ENCODE measurements at places on chromosomes 16 and 17.

- no peak for DNase-seq
Observed at GRCh38 chr17:55825213-55825612, 74.4 kb downstream of the PCTP start.

GRCh38 chr17:50139950-50140885, 10.3 kb upstream of the SAMD14 start:
- DNase-seq = no peak

DNA sequence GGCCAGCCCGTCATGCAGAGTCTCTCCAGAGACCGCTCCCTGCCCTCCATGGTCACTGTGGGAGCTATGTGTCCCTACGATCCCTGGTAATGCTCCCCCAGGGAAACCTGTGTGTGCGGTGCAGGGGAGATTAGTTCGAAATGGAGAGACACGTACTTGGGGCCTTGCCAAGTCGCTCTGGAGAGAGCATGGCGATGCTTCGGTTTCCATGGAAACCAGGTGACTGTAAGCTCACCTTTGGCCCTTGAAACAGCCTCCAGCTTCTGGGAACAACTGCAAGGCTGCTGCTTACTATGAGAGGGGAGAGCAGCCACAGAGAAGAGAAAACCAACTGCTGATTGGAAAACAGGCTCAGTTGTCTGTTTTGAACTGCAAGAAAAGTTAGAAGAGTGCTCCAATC, 879.7 kb upstream of the EEF2KMT start:
- no peak for DNase-seq

DNA sequence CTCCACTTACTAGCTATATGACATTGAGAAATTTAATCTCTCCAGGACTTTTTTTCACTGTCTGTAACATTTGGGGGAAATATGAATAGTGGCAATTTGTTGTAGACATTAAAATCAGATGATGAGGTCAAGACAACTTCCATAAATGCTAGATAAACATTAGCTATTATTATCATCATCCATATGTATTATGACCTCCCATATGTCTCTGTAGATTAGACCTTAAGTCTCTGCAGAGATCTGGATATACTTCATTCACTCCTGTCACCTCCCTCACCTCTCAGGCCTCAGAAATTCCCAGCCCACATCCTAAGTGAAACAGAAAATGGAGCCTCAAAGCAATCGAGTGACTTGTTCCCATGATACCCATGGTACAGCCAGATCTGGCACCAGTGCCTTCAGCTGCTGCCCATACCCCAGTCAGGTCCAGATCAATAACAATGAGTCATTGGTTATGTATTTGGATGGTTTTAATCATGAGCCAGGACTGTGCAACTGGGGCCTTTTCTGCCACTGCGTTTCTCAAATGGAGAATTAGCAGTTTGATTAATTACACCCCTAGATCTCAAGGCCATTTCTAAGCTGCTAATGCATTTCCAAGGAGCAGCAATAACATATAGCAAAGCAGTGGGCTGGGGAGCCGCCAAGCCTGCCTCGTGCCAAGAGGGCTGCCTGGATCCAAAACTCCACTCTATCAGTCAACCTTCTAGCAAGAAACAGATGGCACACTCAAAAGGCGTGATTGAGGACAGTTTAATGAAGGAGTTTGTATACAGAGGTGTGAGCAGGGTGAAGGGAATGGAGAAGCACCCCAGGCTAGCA, 2.6 kb upstream of the FDXR start:
- no peak for DNase-seq

DNA sequence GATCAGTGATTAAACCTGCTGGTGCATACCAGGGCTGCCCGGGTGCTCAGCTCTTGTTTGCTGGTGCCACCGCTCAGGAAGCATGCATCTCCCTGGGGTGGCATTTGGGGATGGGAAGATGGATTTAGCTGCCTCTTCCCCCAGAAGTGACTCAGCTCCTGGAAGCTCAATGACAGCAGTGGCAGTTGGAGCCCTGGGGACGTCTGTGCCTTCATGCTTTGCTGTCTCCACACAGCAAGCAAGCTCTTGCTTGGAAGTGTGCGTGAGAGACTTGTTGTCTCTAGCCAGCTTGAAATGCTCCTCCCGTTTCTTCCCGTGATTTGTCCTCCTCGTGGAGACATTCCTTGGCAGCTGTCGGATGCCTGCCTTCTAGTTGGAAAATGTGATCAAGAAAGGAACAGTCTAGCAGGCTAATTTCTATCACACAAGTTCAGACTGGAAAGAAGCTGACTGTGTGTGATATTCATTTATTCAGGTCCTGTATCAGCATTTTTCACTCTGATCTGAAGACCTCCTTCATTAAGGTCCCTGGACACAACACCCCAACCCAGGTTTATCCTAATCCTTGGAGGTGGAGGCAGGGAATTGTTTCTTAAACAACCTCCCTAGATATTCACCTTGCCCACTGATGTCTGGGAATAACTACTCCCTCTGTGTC, 73.0 kb downstream of the BMERB1 start:
- DNase-seq = no peak

- no peak for DNase-seq
Observed at GRCh38 chr16:23382279-23382678, 70.7 kb downstream of the COG7 start.

GRCh38 chr16:28087675-28088300, 24.3 kb upstream of the GSG1L start:
- no peak for DNase-seq

DNA sequence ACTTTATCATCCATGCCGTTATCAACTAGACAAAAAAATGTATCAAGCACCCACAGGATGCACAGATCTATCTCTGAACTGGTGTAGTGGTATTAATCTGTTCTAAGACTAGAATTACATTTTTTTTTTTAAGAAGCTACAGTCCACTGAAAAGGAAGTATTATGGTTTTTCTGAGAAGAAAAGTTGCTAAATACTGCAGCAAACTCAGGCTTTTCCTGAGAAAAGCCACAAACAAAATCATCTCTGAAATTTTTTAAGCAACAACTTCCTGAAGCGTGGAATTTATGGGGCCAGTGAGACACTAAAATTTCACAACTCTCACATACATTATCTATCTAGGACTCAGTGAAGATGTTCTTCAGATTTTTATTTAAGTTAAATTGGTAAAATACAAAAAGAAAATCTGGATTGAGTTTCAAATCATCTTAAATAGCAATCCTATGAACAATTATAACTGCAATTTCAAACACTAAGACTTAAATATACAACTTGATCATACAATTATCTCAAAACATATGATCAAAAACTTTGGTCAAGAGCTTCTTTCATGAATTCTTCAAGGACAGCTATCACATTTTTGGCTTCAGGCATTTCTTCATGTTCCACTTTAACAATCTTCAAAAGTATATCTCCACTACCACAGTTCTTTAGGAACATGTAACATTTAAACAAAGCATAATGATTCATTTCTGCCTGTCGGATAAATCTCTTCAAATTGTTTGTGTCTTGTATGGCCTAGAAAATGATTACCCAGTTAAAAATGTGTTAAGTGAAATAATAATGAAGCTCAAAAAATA, 10.5 kb downstream of the C17orf75 start:
- DNase-seq = no peak

- DNase-seq = no peak
Observed at GRCh38 chr16:76190057-76190456, 87.1 kb upstream of the CNTNAP4 start.

- no peak for DNase-seq
Observed at GRCh38 chr17:68514831-68515635, 2.8 kb downstream of the PRKAR1A start.

- no peak for DNase-seq
Observed at GRCh38 chr17:10018461-10018891, 113.4 kb upstream of the RCVRN start.

DNA sequence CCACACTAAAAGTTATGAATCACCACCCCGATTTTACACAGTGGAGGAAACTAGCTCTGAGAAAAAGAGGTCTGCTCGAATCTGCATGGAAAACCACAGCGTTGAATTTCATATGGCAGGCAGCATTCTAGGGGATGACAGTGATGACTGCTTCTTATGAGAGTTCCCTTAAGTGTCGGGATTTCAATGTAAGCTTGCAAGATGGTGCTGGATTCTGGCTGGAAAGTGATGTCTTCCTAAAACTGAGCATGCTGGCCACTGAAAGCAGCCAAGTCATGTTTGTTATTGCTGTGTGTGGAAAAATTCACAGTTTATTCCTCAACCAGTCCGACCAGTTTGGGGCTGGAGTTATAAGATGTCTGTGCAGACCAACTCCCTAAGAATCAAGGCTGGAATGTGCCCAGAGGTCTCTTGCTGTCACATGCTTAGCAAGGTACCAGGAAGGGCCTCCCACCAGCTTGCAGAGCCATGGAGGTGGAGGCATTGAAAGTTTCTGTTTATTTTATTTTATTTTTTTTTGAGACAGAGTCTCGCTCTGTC, 37.2 kb upstream of the GAN start:
- DNase-seq = no peak

DNA sequence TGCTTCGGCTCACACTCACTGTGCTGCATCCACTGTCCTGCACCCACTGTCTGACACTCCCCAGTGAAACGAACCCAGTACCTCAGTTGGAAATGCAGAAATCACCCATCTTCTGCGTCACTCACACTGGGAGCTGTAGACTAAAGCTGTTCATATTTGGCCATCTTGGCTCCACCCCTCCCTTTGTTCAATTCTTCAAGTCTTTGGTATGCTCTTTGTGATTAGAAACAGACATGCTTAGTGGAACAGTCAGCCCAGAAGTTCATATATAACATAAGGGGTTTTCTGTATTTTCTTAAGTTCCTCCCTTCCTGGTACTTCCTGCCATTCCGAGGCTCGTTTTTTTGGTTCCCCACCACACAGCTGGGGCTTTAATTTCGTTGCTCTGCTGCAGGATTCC, 398.5 kb upstream of the DYNLRB2 start:
- no peak for DNase-seq

- no peak for DNase-seq
Observed at GRCh38 chr16:79298476-79298875, 302.1 kb downstream of the MAF start.

GRCh38 chr17:50844117-50844700, 8.8 kb downstream of the WFIKKN2 start:
- DNase-seq = no peak

DNA sequence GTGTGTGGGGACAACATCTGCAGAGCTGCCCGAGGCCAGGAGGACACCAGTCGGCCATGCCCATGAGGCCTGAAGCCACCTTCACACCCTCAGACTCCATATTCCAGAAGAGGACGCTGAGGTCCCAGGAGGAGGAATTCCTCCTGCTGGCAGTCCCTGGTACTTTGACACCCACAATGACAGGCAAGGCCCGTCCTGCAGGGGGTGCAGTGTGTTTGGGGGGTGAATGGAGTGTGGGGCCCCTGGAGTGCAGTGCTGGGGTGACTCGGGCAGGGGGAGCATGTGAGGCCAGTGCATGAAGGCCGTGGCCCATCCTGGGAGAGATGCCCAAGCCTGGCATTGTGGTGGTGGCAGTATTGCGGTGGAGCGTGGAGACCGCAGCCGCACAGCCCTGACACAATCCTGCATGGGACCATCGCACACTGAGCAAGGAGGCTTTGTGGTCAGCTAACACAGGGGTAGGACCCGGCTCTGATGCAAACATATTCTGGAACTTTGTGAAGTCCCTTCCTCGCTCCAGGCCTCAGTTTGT, 52.2 kb downstream of the ZDHHC7 start:
- no peak for DNase-seq

- no peak for DNase-seq
Observed at GRCh38 chr16:72295914-72296313, 124.0 kb upstream of the PMFBP1 start.

DNA sequence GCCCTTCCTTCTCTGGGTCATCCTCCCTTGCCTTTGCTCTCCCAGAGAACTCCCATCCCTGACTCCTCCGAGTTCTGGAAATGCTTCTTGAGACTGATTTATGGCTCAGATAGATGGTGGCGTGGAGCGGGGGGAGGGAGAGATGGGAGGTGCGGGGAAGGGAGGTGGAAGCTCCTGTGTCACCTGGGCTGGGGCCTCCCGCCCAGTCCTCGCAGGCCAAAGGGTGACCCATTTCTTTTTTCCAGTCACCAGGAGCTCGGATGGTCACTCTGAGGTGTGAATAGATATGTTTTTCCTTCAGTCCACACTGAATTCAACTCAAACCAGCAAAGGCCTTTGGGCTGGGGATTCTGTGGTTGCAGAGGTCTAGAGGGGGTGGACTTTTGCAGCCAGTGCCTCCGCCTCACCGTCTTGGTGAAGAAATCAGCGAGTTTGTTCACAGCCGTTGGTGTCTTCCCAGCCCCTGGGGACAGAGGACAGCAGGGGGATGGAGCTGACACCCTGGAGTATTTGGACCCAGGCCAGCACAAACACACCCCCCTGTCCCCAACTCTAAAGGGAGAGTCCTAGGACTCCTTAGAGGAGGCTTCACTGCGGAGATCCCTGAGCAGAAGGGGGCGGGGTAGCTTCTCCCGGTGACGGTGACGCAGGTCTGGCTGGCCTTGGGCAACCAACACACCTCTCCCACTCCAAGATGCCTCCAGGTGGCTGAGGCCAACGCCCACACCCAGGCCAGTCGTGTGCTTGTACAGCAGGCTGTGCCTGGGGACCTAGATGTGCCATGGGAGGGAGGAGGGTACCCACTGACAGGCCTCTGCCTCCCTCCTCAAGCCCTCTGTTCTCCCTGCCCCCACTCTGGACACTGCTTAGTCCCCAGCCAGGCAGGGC, 80.6 kb downstream of the AMFR start:
- DNase-seq = no peak

GRCh38 chr16:55435387-55435786, 43.6 kb upstream of the MMP2 start:
- DNase-seq = no peak

GRCh38 chr17:74271901-74272561, 2.0 kb upstream of the DNAI2 start:
- no peak for DNase-seq

- no peak for DNase-seq
Observed at GRCh38 chr16:80837533-80838147, 33.2 kb upstream of the CDYL2 start.

DNA sequence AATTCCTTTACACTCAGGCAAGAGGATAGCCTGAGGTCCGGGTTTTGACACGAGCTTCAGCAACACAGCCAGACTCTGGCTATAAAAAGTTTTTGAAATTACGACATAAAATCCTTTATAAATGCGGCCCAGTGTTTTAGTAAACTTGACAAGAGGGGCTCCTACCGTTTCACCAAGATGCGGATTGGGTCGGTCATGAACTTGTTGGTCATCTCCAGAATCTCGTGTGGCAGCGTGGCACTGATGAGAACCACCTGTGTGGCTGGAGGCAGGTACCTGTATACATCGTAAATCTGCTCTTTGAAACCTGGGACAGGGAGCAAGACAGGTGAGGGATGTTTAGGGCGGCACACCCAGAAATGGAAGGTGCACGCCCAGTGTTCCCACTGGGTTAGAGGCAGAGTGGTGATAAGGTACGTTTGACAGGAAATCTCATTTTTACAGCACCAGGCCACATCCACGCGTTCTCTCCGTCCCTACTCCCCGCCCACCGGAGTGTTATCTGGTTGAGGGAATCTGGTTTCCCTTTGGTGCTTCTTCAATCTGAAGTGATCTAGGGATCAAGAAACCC, 8.0 kb downstream of the EIF4A3 start:
- no peak for DNase-seq

DNA sequence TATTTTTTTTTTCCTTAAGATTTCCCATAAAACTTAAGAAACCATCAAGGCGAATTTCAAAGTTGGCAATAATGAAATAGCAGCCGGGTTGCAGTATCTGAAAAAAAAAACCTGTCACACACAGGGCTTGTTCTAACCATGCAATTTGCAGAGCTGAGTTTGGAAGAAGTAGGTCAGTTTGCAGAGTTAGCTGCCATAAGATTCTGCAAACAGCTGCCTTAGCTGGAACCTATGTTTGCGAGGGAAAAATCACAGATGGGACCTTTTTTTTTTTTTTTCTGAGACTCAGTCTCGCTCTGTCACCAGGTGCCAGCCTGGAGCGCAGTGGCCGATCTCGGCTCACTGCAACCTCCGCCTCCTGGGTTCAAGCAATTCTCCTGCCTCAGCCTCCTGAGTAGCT, 98.5 kb upstream of the HS3ST4 start:
- DNase-seq = no peak

Data from NCI-H187 (cell line).